ENCODE measurements at places on chromosomes 1 and 21. TPM values are rescaled to one million over a fixed set of nuclear protein-coding genes. Genes with fewer than 3 reads are reported as not detected.

- no peak for DNase-seq
Observed at GRCh38 chr1:18486195-18486594, 5.5 kb downstream of the KLHDC7A start.

GRCh38 chr21:28385845-28386244, 606.8 kb downstream of the LTN1 start:
- DNase-seq = no peak

GRCh38 chr1:6205849-6206519, at the start of gene RNF207:
Gene RNF207, plus strand, starts transcription at chr1:6206119. Its CDS starts 417 bp downstream, at chr1:6206536.
- peak; percentile 67 for DNase-seq

DNA sequence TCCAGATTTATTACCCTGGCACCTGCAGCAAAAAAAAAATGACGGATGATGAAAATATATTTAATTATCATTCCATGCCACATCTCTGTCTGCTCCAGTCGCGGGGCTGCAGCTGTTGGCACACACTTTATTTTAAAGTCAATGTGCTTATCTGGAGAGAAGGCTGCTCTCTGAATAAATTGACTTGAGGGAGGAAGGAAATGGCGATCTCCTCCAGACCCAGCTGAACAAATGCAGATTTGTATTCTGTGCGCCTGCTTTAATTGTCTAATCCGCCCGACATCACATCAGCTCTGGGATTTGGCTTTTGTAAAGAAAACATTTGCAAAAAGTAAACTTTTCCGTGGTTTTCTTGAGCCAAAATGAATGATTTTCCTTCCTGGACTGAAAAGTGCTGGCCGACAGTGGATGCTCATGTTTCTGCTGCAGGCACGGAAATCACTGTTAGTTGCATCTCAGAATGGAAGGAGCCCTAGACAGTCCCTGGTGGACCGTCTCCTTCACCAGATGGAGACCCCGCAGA, 150.2 kb downstream of the CAMTA1 start:
- DNase-seq = no peak

- DNase-seq = no peak
Observed at GRCh38 chr1:8297245-8297644, 20.7 kb upstream of the SLC45A1 start.

GRCh38 chr1:169486281-169487051, 722 bp upstream of the SLC19A2 start:
- DNase-seq = peak; percentile 86

GRCh38 chr1:36842448-36842847, 191.9 kb downstream of the GRIK3 start:
- no peak for DNase-seq

DNA sequence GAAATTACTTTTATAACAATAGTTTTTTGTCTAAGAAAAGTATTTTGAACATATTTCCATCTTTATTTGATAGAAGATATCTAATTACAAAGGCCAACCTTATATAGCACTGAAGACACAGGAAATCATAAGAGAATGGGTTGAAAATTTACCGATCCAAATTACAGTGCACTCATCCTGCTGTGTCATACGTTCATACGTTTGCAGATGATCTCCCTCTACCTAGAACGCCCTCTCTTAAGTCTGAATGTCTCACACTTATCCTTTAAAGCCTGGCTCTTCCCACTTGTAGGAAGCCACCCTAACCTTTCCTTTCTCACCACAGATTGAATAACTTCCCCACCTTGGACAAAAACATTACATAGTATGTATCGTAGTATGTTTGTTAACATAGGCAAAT, 9.3 kb downstream of the ASH1L start:
- no peak for DNase-seq

- DNase-seq = no peak
Observed at GRCh38 chr21:40997831-40998230, 150.9 kb upstream of the DSCAM start.

DNA sequence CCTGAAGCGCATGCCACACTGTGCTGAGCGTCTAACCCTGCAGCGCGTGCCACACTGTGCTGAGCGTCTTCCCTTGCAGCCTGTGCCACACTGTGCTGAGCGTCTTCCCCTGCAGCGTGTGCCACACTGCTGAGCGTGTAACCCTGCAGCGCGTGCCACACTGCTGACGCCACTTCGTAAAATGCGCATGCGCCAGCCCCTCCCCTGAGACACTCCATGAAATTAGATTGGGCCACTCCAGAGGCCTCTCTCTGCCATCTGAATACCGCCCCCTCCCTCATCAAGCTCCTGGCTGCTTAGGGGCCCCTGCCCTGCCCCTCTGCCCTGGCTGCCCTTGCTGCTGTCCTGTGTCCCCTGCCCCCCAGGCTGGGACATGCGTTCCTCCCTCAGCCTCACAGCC, 84.8 kb downstream of the POFUT2 start:
- no peak for DNase-seq

- DNase-seq = peak; percentile 14
Observed at GRCh38 chr1:184905601-184906322, 68.5 kb downstream of the NIBAN1 start.

GRCh38 chr1:178607718-178608408, 95.0 kb downstream of the TEX35 start:
- DNase-seq = peak; percentile 4

DNA sequence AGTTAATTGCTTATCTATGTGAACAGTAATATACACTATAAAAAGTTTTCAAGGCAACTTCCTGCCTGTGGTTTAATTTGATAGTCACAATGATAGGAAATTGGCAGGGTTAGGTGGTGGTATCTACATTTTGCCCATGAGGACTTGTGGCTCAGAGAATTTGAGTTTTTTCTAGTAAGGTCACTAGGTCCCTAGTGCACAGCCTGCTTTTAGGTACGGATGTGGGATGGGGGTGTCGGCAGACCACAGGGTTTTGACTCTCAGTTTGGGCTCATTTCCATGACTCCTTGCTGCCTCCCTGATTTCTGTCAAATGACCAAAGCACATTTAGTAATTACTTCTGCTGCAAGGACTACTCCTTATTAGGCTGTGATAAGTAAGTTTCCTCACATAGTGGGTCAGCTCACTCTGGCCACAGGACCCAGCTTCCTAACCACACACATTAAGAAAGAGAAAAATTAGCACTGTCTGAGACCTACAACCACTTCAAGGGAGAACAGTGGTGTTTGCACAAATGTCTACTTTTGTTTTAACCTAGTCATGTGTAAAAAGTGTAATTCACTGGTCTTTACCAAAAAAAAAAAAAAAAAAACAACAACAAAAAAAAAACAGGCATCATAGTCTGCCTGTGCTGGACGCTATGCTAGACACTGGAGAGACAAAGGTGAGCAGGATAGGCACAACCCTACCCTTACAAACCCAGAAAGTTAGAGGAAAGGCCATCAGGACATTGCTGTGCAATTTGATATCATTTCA, 43.7 kb downstream of the MRPL39 start:
- peak; percentile 10 for DNase-seq

- no peak for DNase-seq
Observed at GRCh38 chr1:16922466-16922865, 735 bp downstream of the CROCC start.

DNA sequence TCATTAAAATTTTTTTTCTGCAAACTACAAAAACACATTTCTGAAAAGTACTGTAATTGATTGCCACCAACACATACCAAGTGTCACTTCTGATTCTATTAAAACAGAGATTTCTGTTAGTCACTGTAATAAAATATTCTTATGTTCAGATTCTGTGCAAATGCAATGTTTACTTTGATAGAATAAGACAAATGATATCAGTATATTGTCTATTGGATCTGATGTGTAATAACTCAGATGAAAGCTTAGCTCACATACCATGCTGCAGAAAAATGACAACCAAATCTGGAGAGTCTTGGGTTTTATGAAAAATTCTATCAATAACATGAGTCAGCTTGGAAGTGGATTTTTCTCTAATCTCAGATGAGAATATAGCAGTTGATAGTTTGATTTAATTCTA, 963.8 kb upstream of the B3GALT2 start:
- DNase-seq = no peak

GRCh38 chr1:179228783-179229213, 679 bp downstream of the ABL2 start:
- peak; percentile 13 for DNase-seq

- DNase-seq = no peak
Observed at GRCh38 chr1:36941316-36941978, 92.9 kb downstream of the GRIK3 start.

DNA sequence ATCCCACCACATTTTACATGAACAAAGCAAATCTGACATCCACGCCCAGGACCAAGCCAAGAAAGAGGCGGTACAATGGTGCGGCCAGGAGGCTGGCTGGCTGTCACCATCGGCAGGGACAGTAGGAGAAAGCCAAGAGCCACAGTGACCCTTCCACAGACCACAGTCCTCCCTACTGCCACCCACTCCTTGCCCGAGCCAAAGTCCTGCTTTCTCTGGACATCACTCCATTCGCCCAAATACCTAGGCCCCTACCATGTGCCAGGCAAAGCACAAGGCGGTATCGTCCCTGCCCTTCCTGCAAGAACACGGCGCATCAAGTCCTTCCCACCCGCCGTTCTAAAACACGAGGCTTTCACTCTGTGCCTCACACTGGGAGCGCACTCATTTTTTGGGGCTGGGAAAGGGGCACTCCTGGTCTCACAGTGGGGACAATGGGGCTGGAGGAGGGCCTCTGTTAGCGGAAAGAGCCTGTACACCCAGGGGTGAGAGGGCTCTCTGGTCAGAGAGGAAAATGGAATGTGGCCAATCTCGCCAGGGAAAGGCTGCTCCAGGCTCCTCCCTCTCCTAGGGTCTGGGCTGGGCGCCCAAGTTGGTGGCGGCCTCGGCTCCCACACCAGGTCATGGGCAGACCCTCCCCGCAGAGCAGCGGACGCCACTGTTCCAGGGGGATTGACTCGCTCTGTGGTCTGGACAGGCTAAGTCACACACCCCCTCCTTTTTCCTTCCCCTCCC, 26.5 kb downstream of the SSBP3 start:
- no peak for DNase-seq

GRCh38 chr1:210490781-210491180, 162.1 kb downstream of the HHAT start:
- no peak for DNase-seq

DNA sequence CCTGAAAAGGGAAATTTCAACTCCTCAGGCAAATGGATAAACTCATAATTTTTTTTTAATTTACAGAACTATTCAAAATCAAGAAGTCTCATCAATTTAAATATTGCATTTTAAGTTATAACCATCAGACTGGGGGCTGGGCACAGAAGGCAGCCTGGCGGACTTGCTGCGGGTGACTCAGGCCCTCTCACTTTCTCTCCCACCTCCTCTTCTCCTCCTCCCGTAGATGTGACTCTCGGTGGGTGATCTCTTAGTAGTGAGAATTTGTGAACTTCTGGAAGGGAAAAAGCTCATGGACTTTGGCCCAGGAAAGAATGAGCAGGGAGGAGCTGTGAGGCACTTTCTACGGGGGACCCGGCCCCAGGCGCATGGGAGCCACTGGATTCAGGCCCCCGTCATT, 32.9 kb downstream of the CLIC6 start:
- no peak for DNase-seq

- peak; percentile 16 for DNase-seq
Observed at GRCh38 chr1:150365941-150366340, 2.0 kb downstream of the RPRD2 start.

GRCh38 chr1:207418351-207418750, 35.8 kb upstream of the CR2 start:
- no peak for DNase-seq

DNA sequence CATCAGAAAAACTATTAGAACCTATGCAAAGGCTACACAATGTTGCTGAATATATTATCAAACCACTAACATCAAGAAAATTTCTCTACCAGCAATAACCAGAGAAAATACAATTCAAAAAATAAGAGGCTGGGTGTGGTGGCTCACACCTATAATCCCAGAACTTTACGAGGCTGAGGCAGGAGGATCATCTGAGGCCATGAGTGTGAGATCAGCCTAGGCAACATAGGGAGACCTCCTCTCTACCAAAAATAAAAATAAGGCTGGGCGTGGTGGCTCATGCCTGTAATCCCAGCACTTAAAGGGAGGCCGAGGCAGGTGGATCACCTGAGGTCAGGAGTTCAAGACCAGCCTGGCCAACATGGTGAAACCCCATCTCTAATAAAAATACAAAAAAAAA, 16.9 kb upstream of the PUM1 start:
- DNase-seq = no peak

- DNase-seq = peak; percentile 10
Observed at GRCh38 chr1:164842870-164843269, 283.9 kb downstream of the PBX1 start.

DNA sequence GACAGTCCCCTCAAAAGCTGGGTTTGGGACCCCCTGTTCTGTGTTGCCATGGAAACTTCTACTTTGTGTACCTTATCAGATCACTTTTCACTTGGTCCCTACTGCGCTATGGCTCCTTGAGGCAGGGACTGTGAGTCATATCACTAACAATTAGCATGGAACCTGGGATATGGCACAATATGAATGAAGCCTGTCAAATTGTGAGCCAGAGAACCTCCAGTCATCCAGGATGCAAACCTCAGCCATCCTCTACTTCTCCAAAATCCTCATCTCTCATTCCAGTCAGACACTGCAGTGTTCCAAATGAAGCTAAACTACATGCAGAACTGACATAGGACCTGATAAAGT, 11.2 kb upstream of the CAPZB start:
- DNase-seq = no peak

GRCh38 chr1:202158810-202159533, 1.4 kb downstream of the PTPN7 start:
- DNase-seq = no peak

GRCh38 chr1:58664881-58665280, 35.0 kb downstream of the MYSM1 start:
- DNase-seq = no peak

- DNase-seq = peak; percentile 62
Observed at GRCh38 chr1:33390542-33390941, 40.4 kb downstream of the PHC2 start.

- no peak for DNase-seq
Observed at GRCh38 chr1:233331676-233332519, 4.4 kb downstream of the MAP3K21 start.

DNA sequence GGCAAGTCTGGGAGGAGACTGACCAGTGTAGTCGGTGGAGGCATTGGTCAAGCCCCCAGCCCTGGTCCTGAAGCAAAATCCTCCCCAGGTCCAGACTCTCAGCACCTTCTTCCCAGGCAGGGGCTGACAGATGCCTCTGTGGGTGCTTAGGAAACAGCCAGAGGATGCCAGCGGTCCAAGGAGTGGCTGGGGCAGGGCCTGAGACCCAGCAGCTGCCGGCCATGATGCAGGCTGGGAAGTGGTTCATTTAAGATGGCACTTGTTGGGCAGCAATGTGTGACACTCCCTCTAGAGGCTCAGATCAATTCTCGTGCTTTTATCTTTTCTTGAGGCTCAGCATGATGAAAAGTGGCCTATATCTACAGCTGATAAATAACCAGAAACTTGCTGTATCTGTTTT, 165.0 kb upstream of the VAMP3 start:
- no peak for DNase-seq

GRCh38 chr1:19053486-19053885, 97.0 kb upstream of the IFFO2 start:
- no peak for DNase-seq

LAMB3 gene
- total RNA-seq = 5.9 TPM

LIN28A gene
- not detected for total RNA-seq

BNIPL gene
- total RNA-seq = 0.18 TPM

RGS16 gene
- 2.3 TPM for total RNA-seq

ETV3L gene
- total RNA-seq = not detected

SLFNL1 gene
- total RNA-seq = 0.09 TPM

PRR9 gene
- total RNA-seq = not detected

FPGT gene
- total RNA-seq = 7.7 TPM

Measured in fibroblast of the aortic adventitia (primary cell).